Activated CD4-positive, alpha-beta T cell treated with anti-CD3 and anti-CD28 coated beads for 24 hours (primary cell): ENCODE measurements at places on chromosomes 16 and 17.
A peak's percentile ranks its signal among the peaks of the same experiment; 100 is the strongest.

- DNase-seq: no peak
These were observed 99.3 kb upstream of the FAM20A start for GRCh38 chr17:68700421-68700820.

- no peak for DNase-seq
These were observed 416 bp downstream of the RNF43 start for GRCh38 chr17:58416937-58417299.

DNA sequence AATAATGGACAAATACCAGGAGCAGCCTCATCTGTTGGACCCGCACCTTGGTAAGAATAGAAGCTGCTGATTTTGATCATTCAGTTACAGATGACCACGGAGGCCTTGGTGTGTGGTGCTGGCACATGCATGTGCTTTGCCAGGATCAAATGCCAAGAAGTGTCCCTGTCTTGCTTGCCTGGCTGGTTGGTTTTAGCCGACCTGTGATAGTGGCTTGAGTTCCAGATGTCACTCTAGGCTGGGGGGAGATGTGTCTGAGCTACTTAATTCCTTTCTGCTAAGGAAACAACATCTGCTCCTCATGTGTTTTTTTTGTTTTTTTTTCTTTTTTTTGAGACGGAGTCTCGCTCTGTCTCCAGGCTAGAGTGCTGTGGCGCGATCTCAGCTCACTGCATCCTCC is 4.3 kb downstream of the TBCD start:
- DNase-seq: no peak

GRCh38 chr16:72101195-72101594 is 7.5 kb downstream of the DHX38 start:
- no peak for DNase-seq

- DNase-seq: no peak
These were observed 71.6 kb downstream of the MYO1D start for GRCh38 chr17:32805029-32805976.

DNA sequence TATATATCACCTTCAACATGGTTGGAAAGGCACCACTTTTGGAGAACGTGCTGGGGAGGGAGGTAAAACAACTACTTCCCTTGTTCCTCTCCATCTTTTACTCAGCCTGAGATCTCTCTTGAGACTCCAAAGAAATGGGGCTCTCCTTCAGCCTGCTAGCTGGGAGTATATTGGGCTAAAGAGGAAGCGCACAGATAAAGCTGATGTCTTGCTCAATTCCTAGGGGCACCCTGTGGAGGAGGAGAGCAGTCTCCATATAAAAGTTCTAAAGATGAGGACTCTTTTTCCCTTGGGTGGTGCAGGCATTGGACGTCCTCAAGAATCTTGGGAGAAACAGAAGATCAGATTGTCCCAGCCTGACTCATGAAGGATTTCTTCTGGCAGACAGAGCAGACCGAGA is 4.6 kb upstream of the ETV4 start:
- DNase-seq: no peak

- DNase-seq: no peak
These were observed 45.8 kb upstream of the CIBAR2 start for GRCh38 chr16:85157813-85158742.

DNA sequence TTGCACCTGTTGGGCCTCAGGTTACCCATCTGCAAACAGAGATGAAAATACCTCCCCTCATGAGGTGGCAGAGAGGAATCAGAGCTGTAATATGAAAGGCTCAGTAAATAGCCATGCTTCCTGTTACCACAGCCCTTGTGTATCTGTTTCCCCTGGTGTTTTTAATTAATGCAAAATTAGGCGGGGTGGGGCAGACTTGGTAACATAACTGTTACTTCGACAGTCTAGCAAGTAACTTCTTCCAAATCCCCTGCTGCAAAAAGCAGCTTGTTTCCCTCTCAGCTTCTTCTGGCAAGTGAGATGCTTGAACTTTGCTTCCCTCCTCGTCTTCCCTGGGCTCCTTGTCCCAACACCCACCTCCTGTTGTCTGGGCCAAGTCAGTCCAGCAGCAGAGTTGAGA is 381.5 kb downstream of the CPPED1 start:
- DNase-seq: no peak

DNA sequence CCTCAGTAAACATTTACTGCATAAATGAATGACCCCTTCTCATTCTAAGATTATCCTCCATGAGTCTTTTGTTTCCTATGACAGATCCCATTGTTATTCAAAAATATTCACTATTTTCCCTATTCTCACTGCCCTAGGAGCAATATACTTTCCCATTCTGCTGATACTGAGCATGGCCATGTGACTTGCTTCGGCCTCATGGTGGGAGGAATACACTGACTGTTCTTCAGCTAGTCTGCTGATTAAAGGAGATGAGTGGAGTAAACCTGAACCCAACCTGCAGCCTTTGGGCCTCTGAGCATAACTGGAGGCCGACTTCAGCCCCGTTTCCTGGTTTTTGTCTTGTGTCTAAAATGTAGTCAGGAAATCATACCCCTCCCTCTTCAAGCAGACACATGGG is 531.8 kb upstream of the SALL1 start:
- DNase-seq: no peak

DNA sequence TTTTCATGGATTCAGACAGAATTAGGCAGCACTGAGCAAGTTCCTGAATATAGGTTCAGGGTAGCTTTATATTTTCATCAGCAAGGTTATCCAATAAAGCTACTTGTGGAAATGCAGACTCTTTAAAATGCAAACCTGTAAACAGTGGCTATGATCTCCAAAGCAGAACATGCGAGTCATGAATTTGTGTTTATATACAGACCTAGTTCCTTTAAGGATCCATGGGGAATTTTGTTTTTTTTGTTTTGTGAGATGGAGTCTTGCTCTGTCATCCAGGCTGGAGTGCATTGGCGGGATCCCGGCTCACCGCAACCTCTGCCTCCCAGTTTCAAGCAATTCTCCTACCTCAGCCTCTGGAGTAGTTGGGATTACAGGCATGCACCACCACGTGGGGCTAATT is 14.8 kb downstream of the CLEC16A start:
- no peak for DNase-seq

GRCh38 chr16:57873218-57873617 is 70.9 kb upstream of the KIFC3 start:
- DNase-seq: no peak

DNA sequence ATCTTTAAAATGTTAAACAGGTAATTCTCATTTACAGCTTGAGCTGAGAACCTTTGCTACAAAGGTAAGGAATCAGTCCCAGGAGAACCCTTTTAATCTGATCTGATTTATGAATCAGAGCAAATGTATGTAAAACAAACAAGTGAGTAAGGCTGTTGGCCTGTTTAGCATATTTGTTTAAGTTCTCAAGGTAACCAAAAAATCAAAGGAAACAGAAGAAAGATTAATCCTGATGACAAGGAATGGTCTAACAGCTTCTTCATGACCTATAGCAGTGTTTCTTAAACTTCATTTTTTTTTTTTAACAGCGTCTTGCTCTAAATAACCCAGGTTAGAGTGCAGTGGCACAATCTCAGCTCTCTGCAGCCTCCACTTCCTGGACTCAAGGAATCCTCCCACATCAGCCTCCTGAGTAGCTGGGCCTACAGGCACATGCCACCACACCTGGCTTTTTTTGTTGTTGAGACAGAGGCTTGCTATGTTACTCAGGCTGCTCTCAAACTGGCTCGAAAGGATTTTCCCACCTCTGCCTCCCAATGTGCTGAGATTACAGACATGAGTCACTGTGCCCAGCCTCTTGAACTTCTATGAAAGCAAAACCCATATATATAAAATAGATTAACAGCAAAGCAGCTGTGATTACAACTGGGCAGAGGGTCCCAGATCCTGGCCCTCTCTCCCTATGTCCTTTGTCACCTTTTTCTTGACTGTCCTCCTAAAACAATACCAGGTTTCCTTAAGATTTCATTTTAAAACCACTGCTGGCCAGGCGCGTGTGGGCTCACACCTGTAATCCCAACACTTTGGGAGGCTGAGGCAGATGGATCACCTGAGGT is 5.1 kb upstream of the JPT1 start:
- DNase-seq: no peak

DNA sequence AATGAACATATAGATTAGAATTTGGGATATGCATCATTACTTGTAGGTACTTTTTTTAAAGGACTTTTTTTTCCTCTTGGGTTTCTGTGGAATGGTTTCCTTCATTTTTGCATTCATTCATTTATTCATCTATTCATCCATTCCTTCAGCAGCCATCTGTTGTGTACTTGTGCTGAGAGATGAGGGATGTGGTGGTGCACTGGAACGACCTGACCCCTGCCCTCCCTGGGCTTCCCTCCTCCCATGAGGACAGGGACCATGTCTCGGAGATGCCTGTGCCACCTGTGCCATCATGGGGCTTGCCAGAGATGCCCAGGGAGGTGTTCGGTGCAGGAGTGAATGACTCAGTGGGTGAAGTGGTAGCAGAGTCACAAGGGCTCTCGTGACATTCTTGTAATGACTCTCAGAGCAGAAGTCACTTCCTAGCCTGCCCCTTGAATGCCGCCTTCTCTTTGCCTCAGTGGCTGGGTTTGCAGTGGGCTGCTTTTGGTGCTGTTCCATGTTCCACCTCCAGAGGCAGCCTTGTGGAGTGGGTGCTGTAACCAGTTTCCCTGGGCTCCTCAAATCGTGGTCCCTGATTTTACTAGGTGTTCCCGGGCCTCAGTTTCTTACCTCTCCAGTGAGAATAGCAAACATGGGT is 43.9 kb downstream of the CLEC16A start:
- peak; percentile 54 for DNase-seq

GRCh38 chr17:27595208-27595607 is 35.8 kb upstream of the LGALS9 start:
- DNase-seq: no peak

GRCh38 chr17:82841921-82842596 is 2.2 kb upstream of the ZNF750 start:
- DNase-seq: no peak

DNA sequence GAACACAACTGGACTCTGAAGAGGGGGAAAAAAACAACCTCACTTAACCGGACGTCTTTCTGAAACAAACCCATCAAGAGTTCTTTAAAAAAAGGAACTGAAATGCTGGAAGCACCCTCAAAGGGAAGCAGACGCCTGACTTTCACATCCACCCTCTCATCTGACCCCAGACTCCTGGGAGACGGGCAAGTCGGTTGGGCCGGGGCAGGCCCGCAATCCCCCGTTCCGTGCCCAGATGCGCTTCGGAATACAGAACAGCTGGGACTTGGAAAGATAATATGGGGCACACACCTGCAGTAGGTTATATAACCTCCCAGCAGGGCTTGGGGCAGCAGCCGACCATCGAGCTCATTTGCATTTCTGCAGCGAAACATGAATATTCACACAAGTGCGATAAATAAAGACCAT is 3.7 kb downstream of the ARHGAP27 start:
- DNase-seq: no peak

DNA sequence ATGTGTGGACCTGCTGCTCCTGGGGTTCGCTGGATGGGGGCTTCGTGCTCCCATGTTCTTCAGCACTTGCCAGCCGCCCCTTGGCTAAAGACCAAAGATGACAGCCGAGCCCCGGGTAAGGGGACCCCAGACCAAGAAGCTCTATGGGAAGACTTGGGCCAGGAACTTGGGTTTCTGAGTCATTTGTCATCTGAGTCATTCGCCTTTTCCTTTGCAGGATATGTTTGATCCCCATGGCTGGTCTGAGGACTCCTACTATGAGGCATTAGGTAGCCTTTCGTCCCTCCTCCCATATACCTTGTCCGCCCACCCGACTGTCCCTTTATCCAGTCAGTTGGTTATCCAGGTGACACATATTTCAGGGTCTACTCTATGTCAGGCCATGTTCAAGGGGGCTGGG is 17.7 kb upstream of the ITGB4 start:
- DNase-seq: no peak
